ENCODE measurements at places on chromosomes 5 and 9.
A peak's percentile ranks its signal among the peaks of the same experiment; 100 is the strongest.

- DNase-seq, result no peak
Observed at GRCh38 chr9:122605691-122606090, 8.8 kb upstream of the OR1Q1 start.

- DNase-seq, result no peak
Observed at GRCh38 chr5:90399251-90399650, 10.3 kb downstream of the CETN3 start.

- DNase-seq, result no peak
Observed at GRCh38 chr9:122579874-122580273, 3.3 kb downstream of the OR1L8 start.

- no peak for DNase-seq
Observed at GRCh38 chr5:10682801-10683525, 78.1 kb downstream of the DAP start.

- no peak for DNase-seq
Observed at GRCh38 chr5:2286250-2286649, 403.5 kb upstream of the IRX4 start.

DNA sequence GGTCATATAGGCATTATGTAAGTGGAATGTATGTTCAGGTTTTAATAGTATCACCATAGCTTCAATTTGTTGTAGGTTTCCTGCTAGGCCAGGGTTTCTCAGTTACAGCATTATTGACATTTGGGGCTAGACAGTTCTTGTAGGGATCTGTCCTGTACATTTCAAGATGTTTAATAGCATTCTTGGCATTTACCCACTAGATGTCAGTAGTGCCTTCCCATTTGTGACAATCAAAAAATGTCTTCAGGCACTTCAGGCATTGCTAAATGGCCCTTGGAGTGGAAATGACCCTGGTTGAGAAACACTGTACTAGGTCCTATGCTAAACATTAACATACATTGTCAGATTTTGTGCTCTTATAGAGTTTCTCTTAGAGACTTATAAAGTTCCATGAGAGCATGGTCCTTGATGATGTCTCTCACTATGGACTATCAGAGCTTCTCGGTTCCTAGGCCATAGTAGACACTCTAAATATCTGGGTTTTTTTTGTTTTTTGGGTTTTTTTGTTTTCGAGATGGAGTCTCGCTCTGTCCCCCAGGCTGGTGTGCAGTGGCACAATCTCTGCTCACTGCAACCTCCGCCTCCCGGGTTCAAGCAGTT lies 1.4 kb downstream of the KIF20A start:
- no peak for DNase-seq

DNA sequence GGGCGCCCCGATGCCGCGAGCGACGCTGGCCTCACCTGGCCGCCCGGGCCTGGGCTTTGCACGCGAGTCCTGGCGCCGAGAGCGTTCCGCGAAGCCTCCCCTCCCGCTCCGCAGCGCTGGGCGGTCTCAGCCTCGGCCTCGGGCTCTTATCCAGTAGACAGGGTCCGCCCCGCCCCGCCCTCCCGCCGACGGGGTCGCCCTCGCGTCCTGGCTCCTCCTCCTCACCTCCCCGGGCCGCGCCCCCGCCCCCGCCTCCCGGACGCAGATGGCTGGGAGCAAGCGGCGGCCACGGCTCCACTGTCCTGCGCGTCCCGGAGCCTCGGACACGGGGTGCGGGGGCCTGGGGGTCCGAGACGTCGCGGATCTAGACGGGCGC lies at the start of gene SLC6A3:
SLC6A3 (minus strand) TSS at position 128 of the 376 bp plus-strand sequence. CDS start 2,243 bp downstream, outside the sequence.
- peak; percentile 47 for DNase-seq

- DNase-seq, result no peak
Observed at GRCh38 chr9:74772121-74772520, 115.6 kb downstream of the TRPM6 start.

- DNase-seq, result no peak
Observed at GRCh38 chr9:78676623-78677022, 379.7 kb downstream of the PSAT1 start.

DNA sequence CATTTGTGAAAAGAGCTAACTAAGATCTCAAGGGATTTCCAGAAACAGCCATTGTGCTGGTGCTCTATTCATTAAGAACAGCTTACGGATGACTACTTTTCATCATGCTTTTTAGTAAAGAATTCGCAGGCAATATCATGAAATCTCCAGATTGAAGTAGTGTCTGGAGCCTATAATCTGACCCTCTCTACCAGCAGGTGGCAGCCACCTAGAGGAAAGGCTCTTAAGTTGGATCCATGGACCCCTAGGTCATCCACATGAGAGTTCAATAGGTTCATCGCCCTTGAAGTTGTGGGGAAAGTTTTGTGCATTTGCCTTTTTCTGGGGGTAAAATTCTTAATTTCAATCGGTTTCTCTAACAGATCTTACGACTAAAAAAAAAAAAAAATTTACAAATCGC lies 82.3 kb downstream of the SLC1A3 start:
- no peak for DNase-seq

DNA sequence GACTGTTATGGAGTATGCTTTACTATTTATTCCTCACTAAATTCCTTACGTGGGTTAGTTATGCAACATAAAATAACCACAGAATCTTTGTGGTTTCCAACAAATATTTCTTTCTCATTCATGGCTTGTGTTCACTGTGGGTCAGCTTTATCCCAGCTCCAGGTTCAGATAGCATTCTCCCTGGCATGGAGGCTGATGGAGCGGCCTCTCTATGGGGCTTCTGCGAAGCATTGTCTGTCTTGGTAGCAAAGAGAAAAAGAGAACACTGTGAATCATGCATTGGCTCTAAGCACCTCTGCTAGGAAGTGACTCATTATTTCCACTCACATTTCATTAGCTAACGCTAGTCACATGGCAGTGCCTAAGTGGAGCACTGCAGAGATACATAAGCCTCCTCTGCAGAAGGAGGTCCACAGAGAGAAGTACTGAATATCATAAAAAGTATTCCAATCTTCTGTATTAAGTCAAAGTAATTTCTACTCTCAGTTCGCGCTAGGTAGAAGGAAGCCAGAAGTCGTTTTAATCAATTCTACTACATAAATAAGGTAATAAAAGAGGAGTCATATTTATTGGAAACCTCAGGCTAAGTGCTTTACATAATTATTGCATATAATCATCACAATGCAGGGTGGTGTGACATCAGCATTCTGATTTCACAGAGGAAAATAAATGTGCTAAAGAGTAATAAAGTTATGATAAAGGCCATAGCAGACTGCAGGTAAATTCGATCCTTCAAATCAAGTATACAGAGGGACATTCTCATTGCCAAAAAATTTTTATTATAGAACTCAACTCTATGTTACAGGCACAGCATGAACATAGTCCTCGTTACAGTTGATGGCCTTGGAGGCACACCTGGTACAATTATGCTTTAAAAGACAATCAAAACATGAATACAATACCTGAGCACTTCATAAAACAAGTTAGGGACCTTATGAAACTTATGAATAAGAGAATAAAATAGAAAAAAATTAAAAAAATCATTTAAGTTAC lies 531.1 kb downstream of the CETN3 start:
- DNase-seq, result no peak

DNA sequence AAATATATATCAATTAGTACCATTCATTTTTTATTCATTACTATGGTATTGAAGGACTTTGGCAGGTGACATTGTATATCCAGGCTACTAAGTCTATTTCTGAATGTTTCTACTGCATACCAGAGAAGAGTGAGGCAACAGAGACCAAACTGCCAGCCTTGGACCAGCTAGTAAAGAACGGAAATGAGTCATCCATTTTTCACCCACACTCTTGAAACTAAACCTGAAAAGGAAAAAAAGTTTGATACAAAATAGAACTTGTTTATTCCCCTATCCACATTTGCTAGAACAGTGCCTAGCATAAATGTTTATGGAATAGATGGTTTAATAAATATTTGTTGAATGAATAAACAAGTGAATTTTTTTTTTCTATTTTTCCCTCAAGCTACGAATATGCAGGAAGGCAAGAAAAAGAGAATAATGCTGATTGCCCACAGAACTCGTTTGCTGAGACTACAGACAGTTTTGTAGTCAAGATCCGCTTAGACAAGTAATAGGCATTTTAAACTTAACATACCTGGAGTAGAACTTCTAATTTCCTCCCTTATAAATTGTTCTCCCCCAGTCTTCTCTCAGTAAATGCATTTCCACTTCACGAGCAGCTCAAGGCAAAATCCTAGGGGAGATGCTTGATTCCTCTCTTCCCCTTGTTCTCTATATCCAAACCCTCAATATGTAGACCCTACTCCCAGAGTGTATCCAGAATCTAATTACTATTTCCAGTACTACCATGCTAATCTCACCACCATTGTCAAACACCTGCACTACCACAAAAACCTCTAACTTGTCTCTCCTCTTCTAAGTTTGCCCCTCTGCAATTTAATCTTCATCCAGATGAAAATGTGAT lies 146.2 kb upstream of the RASA1 start:
- peak; percentile 30 for DNase-seq

GRCh38 chr5:139974661-139975060 lies 68.4 kb downstream of the NRG2 start:
- DNase-seq, result no peak

GRCh38 chr5:74464512-74465209 lies 175.9 kb downstream of the ENC1 start:
- no peak for DNase-seq

- DNase-seq, result no peak
Observed at GRCh38 chr5:24783596-24783995, 138.8 kb upstream of the CDH10 start.

DNA sequence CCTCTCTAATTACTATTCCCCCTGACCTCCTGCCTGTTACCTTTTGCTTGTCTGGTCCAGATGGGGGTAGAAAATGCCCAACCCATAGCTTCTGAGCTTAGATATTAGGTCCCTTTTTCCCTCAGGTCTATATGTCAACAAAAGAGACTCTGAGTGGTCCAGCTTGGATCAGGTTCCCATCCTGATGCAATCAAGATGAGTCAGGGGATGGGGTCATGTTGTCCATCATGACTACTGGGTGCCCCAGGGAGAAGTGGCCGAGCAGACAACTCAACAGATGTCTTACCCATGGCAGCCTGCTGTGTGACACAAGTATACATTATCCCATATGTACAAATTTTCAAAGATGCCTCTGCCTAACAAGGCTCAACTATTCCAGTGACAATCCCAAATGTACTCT lies 9.1 kb upstream of the ANKH start:
- DNase-seq, result no peak

DNA sequence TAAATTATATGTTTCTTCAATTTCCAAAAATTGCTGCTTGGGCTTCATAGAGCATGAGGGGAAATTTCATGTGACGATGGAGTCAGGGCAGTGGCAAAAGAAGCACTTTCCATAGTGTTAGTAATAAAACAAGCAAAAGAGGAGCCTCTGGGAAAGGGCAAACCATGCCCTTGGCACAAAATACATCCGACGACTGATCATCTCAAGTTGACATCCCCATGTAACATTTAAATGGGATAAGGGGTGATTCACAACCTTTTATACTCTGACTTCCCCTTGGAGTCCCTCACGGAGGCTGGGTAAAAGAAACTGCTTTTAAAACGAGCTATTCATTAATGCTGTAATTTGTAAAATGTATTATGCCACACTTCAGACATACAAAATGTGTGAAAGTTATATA lies 161.4 kb upstream of the DMRT1 start:
- DNase-seq, result no peak

DNA sequence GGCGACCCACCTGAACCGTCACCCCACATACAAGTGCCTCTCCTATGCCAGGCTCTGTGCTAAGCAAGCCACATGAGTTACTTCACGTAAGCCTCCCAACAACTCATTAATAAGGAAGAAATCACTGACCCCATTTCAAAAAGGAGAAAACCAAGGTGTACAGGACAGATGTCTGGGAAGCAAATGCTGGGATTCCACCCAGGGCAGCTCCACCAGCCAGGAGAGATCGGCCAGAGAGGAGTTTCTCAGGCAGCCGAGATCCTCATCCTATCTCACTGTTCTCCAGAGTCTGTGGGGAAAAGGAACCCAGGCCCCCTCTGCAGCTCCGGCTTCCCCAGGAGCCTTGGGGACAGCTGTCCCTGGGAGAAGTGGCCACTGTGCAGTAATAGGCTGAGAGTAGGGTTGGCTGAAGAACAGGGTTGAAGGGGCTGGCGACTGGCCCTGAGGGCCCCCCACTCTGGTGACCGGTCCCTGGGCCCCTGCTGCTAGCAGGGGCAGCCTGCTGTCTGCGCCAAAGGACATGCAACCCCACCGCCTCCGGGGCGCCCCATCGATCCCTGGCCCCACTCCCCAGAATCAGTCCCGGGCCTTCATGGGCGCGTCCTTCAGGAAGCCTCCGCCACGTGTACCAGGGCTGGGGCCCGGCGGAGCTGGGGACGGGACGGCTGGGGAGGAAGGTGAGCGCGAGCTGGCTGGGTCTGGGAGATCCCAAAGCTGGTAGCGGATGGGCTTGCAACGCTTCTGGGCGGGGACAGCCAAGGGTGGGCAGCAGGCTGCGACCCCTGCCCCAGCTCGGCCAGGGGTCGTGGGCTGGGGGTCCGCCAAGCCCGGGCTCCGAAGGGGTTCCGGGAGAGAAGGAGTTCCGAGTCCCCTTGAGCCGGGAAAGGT lies 44.1 kb upstream of the STXBP1 start:
- DNase-seq, result no peak

DNA sequence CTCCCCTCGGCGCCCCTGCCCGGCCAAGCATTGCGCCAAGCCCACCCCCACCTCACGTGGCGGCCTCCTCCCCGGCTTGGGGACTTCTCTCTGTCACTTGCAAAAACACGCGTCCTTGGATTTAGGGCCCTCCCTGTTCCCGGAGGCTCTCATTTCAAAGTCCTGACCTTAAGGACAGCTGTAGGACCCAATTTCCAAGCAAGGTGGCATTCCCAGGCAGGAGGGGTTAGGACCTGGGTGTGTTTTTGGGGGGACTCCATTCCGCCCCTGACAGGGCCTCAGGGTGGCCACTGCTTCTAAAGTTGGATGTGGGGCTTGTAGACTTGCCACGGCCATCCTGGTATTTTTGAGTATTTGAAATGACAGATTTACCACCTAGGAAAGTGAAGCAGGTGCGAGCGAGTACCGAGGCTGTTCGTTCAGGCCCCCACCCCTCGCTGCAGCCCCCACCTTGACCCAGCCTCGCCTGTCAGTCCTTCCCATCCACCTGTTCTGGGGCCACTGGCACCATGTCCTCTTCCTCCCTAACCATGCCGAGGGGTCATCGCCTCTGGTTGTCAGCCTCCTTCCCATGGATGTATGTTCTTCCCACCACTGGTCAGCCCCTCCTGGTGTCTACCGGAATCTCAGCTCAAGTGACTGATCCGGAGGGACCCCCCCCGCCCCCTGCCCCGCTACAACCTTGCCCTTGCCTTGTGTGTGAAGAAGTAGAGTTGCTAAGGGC lies 52.4 kb downstream of the MRPL36 start:
- no peak for DNase-seq

GRCh38 chr5:43780586-43780985 lies 177.6 kb downstream of the NNT start:
- DNase-seq, result no peak

GRCh38 chr5:126808521-126808988 lies 31.6 kb downstream of the LMNB1 start:
- no peak for DNase-seq

DNA sequence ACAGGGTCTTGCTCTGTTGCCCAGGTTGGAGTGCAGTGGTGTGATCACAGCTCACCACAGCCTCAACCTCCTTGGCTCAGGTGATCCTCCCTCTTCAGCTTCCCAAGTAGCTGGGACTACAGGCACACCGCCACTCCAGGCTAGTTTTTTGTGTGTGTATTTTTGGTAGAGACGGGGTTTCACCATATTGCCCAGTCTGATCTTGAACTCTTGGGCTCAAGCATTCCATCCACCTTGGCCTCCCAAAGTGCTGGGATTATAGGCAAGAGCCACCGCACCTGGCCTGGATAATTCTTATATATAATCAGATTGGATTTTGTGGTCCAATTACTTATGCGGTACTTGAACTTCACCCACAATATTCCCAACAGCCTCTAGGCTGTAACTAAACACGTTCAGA lies 19.8 kb downstream of the CCDC69 start:
- no peak for DNase-seq
